GM18507 (cell line): ENCODE measurements at places on chromosomes 7 and 10.
A peak's percentile ranks its signal among the peaks of the same experiment; 100 is the strongest.

GRCh38 chr10:16792675-16793074 is 24.5 kb downstream of the RSU1 start:
- no peak for DNase-seq

- DNase-seq, result no peak
Observed at GRCh38 chr10:72981882-72982529, 27.4 kb upstream of the PLA2G12B start.

GRCh38 chr7:18144166-18144565 is 116.5 kb upstream of the PRPS1L1 start:
- DNase-seq, result no peak

- no peak for DNase-seq
Observed at GRCh38 chr10:44845361-44846175, 65.6 kb upstream of the TMEM72 start.

- no peak for DNase-seq
Observed at GRCh38 chr10:25604591-25604990, 329.4 kb upstream of the MYO3A start.

- no peak for DNase-seq
Observed at GRCh38 chr7:25646726-25647413, 418.6 kb upstream of the NPVF start.

- DNase-seq, result no peak
Observed at GRCh38 chr10:18418541-18419215, 232.7 kb downstream of the NSUN6 start.

GRCh38 chr10:48608279-48608681 is 3.4 kb upstream of the ARHGAP22 start:
- peak; percentile 52 for DNase-seq

- no peak for DNase-seq
Observed at GRCh38 chr7:12239806-12240205, 28.7 kb downstream of the TMEM106B start.

DNA sequence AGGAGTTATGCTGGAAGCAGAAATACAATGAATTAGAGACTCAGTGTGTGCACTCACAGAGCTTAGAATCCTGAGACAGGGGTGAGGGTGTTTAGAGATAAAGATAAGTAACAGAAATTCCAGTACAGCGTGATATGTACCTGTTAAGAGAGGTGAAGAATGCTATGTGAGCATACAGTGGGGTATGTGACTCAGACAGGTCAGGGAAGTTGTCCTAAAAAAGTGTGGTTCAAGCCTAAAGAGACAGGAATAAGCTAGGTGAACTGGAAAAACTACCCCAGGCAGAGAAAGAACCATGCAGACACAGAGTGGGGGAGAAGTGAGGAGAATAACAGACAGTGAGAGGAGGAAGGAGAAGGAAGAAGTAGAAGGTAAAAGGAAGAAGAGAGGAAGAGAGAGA is 8.6 kb downstream of the SMIM30 start:
- no peak for DNase-seq

- DNase-seq, result no peak
Observed at GRCh38 chr10:3716093-3716492, 68.9 kb downstream of the KLF6 start.

- no peak for DNase-seq
Observed at GRCh38 chr7:93310346-93310745, 78.2 kb downstream of the VPS50 start.

DNA sequence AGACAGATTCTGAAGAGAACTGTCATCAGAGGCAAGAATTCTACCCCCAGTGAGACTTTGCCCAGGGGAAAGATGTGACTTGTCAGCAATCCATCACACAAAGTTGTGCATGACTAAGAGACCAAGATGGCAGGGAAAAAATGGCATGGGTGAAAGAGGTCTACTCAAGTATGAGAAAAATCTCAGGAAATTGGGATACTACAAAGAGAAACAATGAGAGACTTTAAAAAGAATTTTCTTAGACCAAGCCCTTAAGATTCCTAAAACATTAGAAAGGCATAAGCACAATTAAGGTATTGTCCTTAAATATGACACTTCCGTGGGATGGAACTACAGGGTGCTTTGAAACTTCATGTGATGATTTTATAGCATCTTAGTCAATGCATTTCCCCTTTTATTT is 45.6 kb upstream of the PDE1C start:
- no peak for DNase-seq

DNA sequence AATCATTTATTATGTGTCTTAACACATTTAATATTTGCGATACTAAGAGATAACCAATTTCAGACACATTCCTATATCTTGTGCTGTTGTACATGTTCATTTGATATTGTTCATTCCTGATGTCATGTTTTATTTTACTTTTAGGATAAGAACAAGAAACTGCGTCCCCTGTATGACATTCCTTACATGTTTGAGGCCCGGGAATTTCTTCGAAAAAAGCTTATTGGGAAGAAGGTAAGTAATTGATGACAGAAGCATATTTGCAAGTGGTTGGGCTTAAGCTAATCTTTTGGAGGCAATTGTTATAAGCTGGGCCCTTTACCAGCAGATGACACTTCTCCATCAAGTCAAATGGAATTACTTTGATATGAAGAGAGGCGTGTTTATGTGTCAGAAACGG is 155.3 kb downstream of the SND1 start:
- no peak for DNase-seq

DNA sequence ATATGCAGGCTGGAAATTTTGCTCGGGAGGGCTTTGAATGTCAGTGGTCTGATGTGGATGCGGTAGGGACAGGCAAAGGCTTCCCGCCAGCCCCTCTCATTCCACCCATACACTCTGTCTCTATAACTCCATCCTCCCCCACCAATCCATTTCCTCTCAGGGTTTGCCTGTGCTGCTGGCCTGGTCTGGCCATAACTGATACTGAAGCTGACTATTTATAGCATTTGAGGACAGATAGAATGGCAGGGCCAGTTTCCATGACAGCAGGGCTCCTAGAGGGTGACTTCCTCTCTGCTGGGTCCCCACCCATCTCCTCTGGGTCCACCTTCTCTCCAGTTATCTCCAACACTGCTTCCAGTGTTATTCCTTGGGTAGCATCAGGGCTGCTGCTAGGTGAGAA is 6.6 kb upstream of the PDLIM1 start:
- no peak for DNase-seq

GRCh38 chr10:133159950-133160825 is at the start of gene KNDC1:
TSS of gene KNDC1 (plus strand) at chr10:133160219. CDS start at chr10:133160468, 249 bp downstream.
- no peak for DNase-seq

DNA sequence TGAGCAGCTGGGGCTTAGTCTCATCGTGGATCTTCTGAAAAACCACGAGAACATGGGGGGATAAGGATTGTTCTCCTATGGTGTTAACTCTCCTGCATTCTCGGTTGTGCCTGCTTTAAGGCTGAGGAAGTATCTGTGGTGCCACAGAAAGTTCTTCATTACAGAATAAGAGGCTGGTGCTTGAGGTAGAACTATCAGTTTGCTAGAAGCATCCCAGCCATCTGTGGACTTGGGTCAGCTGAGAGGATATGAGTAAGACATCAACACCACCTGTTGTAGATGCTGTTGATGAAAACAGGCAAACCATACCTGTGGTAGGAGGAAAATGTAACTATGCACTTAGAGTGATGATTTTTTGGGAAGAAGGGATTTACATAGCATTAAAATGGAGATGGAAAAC is 416.6 kb downstream of the PHTF2 start:
- no peak for DNase-seq

DNA sequence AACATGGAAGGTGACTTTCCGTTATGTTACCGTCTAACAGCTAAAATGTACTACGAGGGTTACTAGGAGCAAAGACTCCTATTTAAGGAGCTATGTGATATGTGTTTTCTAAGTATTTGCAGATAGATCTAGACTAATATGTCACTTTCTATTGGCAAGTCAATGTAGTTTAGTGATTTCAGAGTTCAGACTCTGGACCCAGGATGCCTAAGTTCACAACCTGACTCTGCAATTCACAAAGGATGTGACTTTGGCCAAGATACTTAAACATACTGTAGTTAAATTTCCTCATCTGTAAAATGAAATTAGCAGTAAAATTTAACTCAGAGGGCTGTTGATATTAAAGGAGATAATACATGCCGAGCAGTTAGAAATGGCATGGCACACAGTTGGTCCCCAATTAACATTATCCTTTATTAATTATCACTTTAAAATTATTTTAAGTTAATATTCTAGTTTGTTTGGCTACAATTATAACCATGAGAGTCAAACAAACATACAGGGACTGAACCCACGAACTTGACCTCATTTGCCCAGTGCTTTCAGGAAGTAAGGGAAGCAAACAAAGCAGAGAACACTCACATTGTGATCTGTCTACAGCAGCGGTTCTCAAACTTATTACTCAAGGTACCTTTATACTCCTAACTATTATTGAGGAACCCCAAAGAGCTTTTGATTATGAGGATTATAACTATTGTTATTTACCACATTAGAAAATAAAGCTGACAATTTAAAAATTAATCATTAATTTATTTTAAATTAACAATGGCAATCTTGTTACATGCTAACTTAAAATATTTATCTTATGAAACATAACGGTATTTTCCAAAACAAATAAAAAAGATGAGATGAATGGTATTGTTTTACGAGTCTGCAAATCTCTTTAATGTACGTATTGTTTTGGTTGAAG is 94.4 kb downstream of the ANK3 start:
- DNase-seq, result no peak

DNA sequence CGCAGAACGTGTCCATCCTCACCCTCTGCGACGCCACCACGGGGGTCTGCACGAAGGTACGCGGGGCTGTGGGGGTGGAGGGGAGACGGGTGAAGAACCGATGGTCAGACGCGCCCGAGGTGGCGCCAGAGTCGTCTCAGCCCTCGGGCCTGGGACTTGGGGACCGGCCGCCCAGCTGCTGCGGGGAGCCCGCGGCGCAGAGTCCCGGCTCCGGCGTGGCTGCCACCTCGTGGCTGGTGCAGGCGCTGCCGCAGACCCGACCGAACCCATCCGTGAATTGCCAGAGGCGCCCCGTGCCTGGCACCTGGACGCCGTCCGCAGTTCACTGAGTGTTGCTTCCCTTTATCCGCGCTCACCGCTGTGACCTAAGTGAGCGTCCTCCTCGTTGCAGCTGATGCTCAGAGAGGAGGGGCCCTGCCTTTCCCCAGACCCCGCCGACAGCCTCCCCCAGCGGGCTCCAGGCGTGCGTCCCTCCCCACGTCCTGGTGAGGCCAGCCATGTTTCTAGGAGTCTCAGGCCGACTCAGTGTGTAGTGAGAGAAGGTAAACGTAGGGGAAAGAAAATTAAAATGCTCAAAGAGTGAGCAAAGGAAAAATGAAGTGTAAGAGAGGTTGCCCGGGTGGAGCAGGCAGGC is 208.7 kb downstream of the PAXIP1 start:
- DNase-seq, result no peak

- no peak for DNase-seq
Observed at GRCh38 chr7:151813997-151814396, 62.9 kb downstream of the PRKAG2 start.

DNA sequence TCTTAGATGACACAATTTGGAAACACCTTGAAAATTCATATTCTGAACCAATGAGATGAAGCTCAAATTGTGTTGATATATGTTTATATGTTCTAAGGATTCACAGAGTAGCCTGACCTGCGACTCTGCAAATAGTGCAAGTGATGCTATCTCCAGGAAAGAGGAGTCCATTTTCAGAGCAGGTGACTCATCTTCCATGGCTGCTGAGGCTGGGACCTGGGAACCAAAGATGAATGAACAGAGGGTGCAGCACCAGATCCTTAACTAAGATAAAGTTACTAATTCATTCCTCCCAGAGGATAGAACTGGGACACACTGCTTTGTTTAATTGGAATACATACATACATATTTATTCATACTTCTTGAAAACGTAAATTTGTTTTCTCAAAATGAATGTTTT is 240.6 kb upstream of the SEMA3C start:
- no peak for DNase-seq

GRCh38 chr10:97798958-97799610 is 27.3 kb upstream of the SFRP5 start:
- DNase-seq, result no peak

DNA sequence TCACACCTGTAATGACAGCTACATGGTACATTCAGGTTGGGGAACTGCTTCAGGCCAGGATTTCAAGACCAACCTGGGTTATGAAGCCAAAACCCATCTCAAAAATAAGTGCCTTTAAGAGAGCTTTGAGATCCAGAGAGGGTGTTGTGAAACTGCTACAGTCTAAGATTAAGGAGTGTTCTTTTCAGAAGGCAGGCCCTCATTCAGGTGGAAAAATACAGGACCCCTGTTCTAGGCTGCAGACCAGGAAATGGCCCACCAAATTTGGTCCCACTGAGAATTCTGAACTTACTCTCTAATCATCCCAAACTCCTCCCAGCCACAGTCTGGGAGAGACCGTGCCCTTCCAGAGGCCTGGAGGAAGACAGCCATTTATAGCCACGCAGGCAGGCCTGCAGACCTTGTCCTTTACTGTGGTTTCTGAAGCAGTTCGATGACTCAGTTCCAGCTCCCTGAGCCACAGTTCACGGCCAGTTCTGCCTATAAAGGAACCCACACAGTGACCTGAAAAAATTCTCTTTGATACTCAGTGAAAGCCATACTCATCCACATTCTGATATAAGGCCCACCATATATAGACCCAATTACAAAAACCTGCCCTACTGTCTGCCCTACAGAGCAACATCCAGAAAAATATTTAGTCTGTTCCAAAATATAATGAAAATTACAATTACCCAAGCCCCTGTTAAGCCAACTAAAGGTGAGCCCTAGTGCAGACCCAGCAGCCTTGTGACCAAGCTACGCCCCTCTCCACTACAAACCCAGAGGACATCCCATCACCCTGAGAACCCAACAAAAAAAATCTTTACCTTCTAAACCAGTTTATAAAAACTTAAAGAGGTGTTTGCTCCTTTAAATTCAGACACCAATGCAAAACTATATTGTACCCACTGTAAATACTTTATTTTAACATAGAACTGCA is 21.2 kb downstream of the ZNF680 start:
- no peak for DNase-seq

DNA sequence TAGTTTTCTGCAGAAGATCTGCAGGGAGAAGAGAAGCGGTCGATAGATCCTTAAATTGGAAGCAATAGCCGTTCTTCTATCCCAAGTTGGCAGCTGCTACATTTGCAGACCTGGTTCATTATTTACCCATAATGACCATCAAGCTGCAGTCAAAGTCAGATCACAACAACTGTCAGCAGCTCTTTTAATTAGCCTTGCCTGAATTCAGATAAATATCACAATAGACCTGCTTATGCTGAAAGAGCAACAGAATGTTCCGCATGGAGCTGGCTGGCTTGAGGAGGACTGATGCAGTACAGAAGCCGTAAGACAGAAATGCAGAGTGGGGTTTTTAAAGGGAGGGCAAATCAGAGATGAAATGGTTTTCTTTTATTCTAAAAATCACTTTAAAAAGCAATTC is 109.4 kb downstream of the HIBADH start:
- DNase-seq, result no peak
